ENCODE measurements at places on chromosomes 1 and 21.

- DNase-seq = no peak
Measured at GRCh38 chr1:23585321-23586022, 26.2 kb upstream of the ID3 start.

DNA sequence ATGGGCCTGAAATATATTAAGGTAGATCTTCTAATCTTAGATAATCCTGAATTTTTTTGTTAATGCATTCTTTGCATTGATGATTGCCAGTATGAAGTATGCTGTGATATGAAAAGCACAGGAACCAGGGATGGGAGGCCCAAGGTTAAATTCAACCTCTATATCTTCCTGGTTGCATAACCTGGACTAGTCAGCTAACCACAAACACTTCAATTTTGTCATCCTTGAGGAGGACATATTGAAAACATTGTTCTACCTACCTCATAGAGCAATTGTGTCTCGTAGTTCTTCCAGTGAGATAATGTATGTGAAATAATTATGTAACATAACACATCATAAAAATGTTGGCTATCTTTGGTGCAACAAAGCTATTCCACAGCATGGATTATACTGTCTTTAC lies 25.6 kb downstream of the PDC start:
- no peak for DNase-seq

DNA sequence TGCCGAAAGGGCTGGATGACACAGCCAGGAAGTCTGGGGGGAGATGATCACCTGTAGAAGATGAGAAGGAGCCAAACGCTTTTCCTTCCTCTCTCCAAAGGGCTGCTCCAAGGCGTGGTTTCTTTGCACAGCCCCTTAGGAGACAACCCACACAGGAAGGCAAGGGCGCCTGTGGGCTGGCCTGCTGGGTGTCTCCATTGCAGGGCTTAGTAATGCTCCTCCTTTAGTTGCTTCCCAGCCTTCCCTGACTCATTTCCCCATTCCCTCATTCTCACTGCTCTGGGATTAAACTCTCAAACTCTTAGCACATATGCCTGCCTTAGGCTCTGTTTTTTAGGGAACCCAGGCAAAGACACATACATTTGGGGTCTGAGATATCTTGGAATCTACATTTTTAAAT lies 1.7 kb upstream of the CLCA1 start:
- no peak for DNase-seq

DNA sequence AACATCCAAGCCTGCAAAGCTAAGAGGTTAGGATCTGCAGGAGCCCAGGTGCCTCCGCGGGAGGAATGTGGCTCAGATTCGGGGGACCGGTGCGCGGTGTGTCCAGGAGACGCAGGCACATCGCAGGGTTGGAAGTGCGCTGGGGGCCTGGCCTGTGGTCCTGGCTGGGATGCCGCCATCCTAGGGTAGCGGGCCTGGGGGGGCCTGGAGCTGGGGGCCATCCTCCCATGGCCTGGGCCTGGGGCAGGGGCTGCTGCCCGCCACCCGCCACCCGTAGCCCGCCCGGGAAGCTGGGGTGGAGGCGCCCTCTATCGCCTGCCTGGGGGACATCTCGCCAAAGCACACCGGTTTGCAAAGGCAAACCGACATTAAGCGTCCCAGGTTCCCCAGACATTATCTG lies 170.6 kb upstream of the ARHGEF16 start:
- no peak for DNase-seq

DNA sequence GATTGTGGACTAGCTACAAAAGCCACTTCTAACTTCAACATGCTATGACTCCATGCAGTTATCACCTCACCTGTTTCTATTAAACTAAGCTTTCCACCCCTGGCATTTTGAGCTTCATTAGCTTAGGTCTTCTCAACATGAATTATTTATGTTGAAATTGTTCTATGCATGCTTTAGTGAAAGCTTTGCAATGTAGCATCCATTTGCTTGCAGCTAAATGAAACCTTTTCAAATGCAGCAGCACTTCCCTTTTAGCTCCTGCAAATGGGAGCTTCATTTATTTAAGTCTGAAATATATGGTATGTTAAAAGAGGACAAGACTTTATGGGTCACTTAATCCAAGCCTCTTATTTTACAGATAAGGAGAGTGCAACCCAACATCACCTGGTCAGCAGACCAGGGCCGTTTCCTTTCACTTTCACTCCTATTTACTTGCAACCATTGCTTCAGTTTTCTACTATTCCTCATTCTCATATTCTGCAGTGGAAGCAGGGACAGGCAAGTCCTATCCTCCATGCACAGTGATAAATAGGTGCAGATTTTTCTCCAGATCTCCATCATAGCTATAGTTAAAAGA lies 56.4 kb upstream of the SAMSN1 start:
- no peak for DNase-seq

- DNase-seq = no peak
Measured at GRCh38 chr1:74530892-74531291, 18.5 kb upstream of the LRRC53 start.

DNA sequence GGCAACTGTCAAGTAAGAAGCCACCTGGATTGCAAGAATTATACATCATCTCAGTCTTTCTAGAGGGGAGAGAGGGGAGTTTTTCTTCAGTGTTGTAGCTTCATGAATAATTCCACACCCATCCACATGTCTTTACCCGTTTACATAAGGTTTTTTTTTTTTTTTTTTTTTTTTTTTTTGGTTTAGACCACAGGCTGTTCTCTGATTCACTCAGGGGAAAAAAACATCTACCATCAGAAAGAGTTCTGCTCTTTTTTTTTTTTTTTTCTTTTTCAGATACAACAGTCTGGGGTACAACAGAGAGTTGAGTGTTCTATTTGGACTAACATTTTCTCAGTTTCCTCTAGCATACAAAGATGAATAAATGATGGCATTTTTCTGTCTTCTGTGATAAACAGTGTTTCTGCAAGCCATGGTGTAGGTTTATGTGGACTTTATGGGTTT lies 4.9 kb upstream of the KIF14 start:
- no peak for DNase-seq

- DNase-seq = no peak
Measured at GRCh38 chr1:66452162-66452561, 81.8 kb upstream of the SGIP1 start.

GRCh38 chr1:147712605-147713004 lies 42.3 kb upstream of the ACP6 start:
- no peak for DNase-seq

DNA sequence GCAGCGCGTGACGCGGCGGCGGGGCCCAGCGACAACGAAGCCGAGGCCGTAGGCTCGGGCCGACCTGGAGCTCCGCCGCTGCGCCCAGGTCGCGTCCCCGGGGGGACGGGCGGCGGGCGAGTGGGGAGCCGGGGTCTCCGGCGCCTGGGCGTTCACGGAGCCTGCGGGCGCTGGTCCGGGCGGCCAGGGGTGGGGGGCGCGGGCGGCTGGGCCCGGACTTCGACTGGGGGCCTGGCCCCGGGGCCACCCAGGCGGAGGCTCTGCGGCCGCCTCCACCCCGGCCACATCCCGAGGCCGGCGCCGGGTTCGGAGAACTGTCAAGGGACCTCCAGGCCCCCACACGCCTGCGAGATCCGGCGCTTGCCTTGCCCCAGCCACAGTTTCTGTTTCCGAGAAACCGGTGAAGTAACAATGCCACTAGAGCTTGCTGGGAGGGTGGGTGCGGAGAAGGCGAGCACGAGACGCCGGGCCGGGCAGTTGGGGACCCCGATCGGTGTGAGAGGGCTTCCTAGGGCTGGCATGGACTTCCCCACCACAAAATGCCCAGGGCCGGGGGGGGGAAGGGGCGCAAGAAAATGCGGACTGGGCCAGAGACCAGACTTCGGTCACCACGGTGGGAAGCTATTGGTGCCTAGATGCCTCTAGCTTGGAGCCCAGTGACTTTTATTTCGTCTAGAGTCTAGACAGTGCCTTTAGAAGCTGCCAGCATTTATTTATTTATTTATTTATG lies 501 bp downstream of the FBXO6 start:
- no peak for DNase-seq

DNA sequence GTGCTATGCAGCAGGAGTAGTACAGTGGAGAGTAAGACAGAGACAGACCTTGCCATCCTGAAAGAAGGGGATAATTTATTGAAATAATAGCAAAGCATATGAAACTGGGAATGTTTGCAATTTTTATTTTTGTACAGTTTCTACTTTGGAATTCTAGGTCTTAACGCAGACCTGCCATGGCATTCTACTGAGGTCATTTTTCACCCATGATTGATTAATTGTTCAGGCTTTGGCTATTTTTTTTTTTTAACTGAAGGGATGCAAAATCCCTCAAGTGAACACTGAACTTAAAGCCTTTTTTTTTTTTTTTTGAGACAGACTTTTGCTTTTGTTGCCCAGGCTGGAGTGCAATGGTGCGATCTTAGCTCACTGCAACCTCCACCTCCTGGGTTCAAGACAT lies 27.1 kb downstream of the MTF2 start:
- no peak for DNase-seq

- peak; percentile 51 for DNase-seq
Measured at GRCh38 chr1:202247837-202248795, 54.5 kb downstream of the LGR6 start.

DNA sequence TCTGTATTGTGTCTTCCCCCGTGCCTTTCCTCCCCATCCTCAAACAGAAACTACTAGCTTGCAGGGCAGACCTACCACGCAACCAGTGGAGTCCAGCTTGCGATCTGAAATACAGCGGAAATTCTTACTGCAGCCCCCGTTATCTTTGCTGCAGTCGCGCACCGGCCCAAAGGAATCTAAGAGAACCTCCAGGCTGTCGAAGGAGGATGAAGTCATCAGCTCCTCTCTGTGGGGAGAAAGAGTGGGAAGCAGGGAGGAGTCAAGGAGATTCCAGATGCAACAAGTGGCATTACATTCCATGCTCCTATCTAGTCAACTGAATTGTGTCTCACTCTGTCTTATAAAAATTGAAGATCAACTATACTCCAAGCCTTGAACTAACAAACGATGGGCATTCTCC lies 206.9 kb downstream of the ASTN1 start:
- DNase-seq = no peak

- no peak for DNase-seq
Measured at GRCh38 chr1:156103521-156103947, 11.0 kb upstream of the LMNA start.

GRCh38 chr1:157948312-157949073 lies 45.0 kb upstream of the KIRREL1 start:
- DNase-seq = peak; percentile 29

- no peak for DNase-seq
Measured at GRCh38 chr1:108011295-108011694, 46.3 kb upstream of the VAV3 start.

- DNase-seq = no peak
Measured at GRCh38 chr1:47212636-47213229, 19.3 kb downstream of the TAL1 start.

GRCh38 chr1:188872376-188872775 lies 1605.3 kb downstream of the BRINP3 start:
- no peak for DNase-seq

DNA sequence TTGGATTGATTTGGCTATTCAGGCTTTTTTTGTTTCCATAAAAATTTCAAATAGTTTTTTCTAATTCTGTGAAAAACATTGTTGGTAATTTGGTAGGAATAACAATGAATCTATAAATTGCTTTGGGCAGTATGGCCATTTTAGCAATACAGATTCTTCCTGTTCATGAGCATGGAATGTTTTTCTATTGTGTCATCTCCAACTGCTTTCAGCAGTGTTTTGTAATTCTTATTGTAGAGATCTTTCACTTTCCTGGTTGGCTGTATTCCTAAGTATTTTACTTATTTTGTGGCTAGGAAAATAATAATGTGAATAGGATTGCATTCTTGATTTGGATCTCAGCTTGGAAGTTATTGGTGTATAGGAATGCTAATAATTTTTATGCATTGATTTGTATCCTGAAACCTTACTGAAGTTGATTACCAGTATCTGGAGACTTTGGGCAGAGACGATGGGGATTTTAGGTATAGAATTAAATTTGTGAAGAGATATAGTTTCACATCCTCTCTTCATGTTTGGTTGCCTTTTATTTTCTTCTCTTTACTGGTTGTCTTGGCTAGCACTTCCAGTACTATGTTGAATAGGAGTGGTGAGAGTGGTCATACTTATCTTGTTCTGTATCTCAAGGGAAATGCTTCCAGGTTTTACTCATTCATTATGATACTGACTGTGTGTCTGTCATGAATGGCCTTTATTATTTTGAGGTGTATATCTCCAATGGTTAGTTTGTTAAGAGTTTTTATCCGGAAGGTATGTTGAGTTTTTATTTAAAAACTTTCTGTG lies 57.3 kb downstream of the DRAM2 start:
- no peak for DNase-seq

DNA sequence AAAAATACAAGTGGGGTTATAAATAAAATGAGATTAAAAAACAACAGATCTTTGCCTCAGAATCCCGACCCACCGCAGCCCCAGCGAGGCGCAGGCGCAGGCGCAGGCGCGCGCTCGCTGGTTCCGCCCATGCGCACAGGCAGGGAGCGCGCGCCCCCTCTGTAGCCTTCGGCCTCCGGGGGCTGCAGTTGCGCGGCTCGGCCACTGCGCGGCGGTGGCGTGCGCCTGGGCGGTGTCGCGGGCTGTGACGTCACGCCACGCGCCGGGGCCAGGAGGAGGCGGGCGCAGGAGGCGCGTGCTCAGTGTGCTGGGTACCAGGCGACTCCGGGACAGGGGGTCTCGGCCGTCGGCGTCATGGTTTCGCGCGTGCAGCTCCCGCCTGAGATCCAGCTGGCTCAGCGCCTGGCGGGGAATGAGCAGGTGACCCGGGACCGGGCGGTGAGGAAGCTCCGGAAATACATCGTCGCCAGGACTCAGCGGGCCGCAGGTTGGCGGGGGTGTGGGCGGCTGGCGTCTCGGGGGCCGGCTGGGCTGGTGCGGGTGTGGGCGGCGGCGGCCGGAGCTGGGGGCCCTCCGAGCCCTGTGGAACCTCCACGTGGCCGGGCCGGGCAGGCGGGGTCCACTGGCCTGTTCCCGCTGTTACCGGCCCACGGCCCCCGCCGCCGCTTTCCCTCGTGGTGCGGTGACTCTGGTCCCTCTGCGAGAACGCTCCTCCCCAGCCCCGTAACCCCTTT lies at the start of gene RRP1:
RRP1 (plus strand) TSS at position 302 of the 734 bp plus-strand sequence; CDS start at position 355, 53 bp downstream.
- peak; percentile 98 for DNase-seq

DNA sequence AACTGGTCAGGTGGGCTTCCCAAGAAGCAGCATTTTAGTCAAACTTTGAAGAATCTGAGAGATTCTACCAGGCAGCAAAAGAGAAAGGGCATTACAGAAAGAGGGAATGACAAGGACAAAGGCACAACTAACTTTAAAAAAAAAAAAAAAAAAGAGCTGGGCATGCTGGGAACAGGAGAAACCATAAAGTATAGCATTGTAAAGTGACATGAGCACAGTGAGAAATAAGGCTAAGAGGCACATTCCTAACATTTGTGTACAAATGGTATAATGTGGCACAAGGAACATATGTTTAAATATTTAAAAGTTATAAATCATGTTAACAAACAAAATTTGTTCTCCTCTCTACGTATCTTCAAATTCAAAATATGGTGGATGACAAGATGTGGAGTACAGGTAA lies 69.6 kb downstream of the CLCA4 start:
- DNase-seq = no peak

GRCh38 chr1:40944326-40944725 lies 35.2 kb upstream of the CTPS1 start:
- DNase-seq = no peak

DNA sequence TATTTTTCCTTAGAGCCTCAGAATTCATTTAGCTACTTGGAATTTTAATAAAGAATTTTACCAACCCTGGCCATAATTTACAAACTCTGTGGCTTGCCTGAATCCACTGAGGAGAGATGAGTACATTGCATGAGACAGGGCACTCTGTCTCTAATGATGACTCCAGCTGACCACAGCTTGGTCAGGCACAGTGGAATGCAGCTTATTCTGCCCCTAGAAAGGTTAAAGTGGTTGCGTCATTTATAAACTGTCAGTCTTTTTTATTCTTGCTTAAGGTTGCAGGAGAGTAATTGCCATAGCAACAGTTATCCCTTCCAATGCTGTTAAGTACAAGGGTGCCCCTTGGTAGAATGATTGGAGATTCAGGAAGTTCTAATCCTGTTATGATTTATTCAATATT lies 28.3 kb downstream of the PDE4B start:
- no peak for DNase-seq
